Lung (tissue), 17 donors: ENCODE measurements at places on chromosomes 5 and 9. TPM values are rescaled to one million over a fixed set of nuclear protein-coding genes. Genes with fewer than 3 reads are reported as not detected.

The LCN9 gene
- total RNA-seq, result not detected

The ZNF618 gene
- total RNA-seq, result 9.4 TPM

The RNF224 gene
- total RNA-seq, result 0.52 TPM

The HMCN2 gene
- total RNA-seq, result 4.7 TPM

The ECSCR gene
- 46.7 TPM for total RNA-seq

The RNF183 gene
- 0.25 TPM for total RNA-seq

The SSBP2 gene
- 36.2 TPM for total RNA-seq

The SVEP1 gene
- total RNA-seq, result 32.6 TPM

The GPBP1 gene
- 159 TPM for total RNA-seq

The SPINK7 gene
- not detected for total RNA-seq

The SYK gene
- 22.3 TPM for total RNA-seq

The APBA1 gene
- total RNA-seq, result 8.1 TPM

GRCh38 chr5:72210888-72211678 is 103.8 kb downstream of the MAP1B start:
- H3K36me3 ChIP-seq, result no peaks in the 10 kb centered on the region
- no peaks in the 10 kb centered on the region for H3K27me3 ChIP-seq
- peaks cover 6% of the 10 kb centered on the region for H3K4me1 ChIP-seq

DNA sequence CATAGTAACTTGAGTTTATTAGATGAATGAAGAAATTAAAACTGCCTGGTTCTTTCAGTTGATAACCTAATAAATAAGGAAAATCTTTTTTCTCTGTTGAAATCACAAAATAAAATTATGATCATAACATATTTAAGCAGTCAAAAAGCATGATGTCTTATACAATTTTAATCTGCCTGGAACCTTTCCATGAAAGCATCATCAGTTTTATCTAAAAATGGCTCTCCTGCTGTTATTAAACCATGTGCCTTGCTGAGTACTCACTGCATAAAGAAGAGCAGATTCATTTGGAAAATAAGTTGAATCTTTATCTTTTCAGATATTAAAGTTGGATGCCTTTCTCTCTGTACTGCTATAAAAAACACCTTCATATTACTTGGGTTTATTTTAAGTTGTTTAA is 148.8 kb downstream of the SLC24A2 start:
- H3K36me3 ChIP-seq, result no peaks in the 10 kb centered on the region
- no peak for DNase-seq
- no peaks in the 10 kb centered on the region for H3K27me3 ChIP-seq
- H3K27ac ChIP-seq, result no peak overlapping the region
- no peaks in the 10 kb centered on the region for H3K4me1 ChIP-seq

- H3K4me1 ChIP-seq, result no peaks in the 10 kb centered on the region
- no peak overlapping the region for H3K4me3 ChIP-seq
- H3K27ac ChIP-seq, result no peak overlapping the region
- no peaks in the 10 kb centered on the region for H3K36me3 ChIP-seq
- no peak for DNase-seq
Measured at GRCh38 chr5:72096602-72097188, 10.6 kb upstream of the MAP1B start.

DNA sequence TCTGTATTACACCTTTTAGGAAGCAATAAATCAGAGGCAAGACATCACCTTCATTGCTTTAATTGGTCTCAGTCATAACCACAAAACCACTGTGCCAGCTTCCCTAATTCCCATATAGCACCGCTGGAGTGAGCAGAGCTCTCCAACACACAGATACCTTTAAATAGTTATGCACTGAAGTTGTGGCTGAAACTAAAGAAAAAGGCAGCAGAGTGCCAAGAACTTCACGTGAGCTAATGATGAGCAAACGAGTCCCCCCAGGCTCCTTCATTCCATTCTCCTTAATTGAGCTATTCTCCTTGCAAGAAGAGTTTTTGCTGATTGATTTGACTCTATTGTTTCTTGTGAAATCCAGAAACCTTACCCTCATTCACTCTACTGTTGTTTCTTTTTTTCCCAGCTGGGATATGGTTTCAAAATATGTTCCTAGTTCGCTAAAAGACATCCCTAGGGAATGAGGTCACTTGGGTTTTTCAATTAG is 501.5 kb downstream of the SPATA31D1 start:
- H3K36me3 ChIP-seq, result no peaks in the 10 kb centered on the region
- H3K4me1 ChIP-seq, result peaks cover 6% of the 10 kb centered on the region
- peak overlapping the region; percentile 16 for H3K27ac ChIP-seq
- no peak overlapping the region for H3K4me3 ChIP-seq

DNA sequence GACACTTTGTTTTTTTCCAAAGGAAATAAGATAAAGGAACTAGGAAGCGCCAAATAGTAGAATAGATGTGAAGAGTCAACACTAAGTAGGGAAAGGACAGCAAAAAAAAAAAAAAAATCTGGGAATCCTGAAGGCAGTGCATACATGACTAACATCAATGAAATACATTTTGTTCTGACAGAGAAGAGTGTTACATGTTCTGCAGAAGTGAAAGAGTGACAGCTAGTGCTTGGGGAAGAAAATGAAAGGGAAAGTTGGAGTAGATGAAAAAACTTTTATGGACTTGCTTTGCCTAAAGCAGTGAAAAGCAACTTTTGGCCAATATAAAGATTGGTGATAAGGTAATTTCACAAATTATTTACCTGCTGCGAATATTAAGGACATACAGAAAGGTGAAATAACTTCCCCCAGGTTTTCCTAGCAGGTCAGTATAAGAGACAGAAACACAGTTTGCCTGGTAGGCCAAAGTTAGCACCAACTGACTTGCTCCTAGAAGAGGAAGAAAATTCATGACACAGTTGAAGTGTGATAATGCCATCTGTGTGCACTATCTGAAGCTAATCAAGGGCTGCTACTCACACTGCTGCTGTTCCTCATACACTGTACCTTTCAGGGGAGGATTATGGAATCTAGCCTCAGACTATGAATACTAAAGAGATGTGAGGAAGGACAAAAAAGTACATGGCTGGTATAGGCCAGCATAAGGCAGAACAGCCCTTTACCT is 38.6 kb downstream of the RANBP6 start:
- no peak overlapping the region for H3K4me3 ChIP-seq
- peak overlapping the region; percentile 72 for H3K27ac ChIP-seq
- no peak for DNase-seq
- H3K4me1 ChIP-seq, result no peaks in the 10 kb centered on the region
- peaks cover 2% of the 10 kb centered on the region for H3K36me3 ChIP-seq

GRCh38 chr5:135864503-135865435 is 30.3 kb downstream of the SLC25A48 start:
- H3K27me3 ChIP-seq, result peaks cover 5% of the 10 kb centered on the region
- no peaks in the 10 kb centered on the region for H3K36me3 ChIP-seq
- H3K27ac ChIP-seq, result no peak overlapping the region
- no peaks in the 10 kb centered on the region for H3K4me1 ChIP-seq
- no peak overlapping the region for H3K4me3 ChIP-seq
- DNase-seq, result no peak

GRCh38 chr9:14730461-14730898 is 7.9 kb upstream of the CER1 start:
- H3K4me3 ChIP-seq, result no peak overlapping the region
- H3K4me1 ChIP-seq, result no peaks in the 10 kb centered on the region
- peaks cover 9% of the 10 kb centered on the region for H3K36me3 ChIP-seq
- H3K27me3 ChIP-seq, result no peaks in the 10 kb centered on the region
- no peak overlapping the region for H3K27ac ChIP-seq
- DNase-seq, result no peak

DNA sequence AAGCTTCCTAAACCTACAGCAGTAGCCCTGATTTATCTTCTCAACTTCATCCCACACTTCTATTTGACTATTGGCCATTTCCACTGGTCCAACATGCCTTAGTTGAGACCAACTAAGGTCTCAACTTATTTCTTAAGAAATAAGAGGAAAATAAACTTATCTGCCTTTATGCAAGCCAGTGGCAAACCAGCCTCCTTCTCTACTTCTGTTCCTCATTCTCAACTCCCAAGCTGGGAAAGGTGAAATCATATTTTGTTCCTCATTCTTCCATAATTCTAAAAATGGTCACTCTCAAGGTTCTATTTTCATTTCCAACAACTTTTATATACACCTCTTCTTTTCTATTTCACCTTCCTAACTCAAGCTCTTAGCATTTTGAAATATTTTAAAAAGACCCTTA is 149.6 kb upstream of the C9orf72 start:
- H3K4me3 ChIP-seq, result no peak overlapping the region
- peaks cover 19% of the 10 kb centered on the region for H3K4me1 ChIP-seq
- H3K27me3 ChIP-seq, result no peaks in the 10 kb centered on the region
